ENCODE measurements at places on chromosomes 4 and X. TPM values are rescaled to one million over a fixed set of nuclear protein-coding genes. Genes with fewer than 3 reads are reported as not detected.
A peak's percentile ranks its signal among the peaks of the same experiment; 100 is the strongest.

The UGT2A3 gene
- not detected for total RNA-seq

GRCh38 chr4:133058701-133059100, 90.4 kb upstream of the PCDH10 start:
- no peak for DNase-seq

The HSD17B13 gene
- not detected for total RNA-seq

- no peak for DNase-seq
Observed at GRCh38 chr4:2060611-2061185, 1.6 kb downstream of the NAT8L start.

GRCh38 chrX:27336466-27337091, 126.6 kb downstream of the PPP4R3C start:
- DNase-seq: peak; percentile 46
